ENCODE measurements at places on chromosomes 11 and 22. TPM values are rescaled to one million over a fixed set of nuclear protein-coding genes. Genes with fewer than 3 reads are reported as not detected.
A peak's percentile ranks its signal among the peaks of the same experiment; 100 is the strongest.

GRCh38 chr11:15093432-15093831 is 20.0 kb downstream of the CALCB start:
- no peaks in the 10 kb centered on the region for H3K36me3 ChIP-seq
- no peak overlapping the region for H3K4me3 ChIP-seq
- no peaks in the 10 kb centered on the region for H3K27me3 ChIP-seq
- DNase-seq, result no peak

Gene ATP5MG
- 256 TPM for total RNA-seq

DNA sequence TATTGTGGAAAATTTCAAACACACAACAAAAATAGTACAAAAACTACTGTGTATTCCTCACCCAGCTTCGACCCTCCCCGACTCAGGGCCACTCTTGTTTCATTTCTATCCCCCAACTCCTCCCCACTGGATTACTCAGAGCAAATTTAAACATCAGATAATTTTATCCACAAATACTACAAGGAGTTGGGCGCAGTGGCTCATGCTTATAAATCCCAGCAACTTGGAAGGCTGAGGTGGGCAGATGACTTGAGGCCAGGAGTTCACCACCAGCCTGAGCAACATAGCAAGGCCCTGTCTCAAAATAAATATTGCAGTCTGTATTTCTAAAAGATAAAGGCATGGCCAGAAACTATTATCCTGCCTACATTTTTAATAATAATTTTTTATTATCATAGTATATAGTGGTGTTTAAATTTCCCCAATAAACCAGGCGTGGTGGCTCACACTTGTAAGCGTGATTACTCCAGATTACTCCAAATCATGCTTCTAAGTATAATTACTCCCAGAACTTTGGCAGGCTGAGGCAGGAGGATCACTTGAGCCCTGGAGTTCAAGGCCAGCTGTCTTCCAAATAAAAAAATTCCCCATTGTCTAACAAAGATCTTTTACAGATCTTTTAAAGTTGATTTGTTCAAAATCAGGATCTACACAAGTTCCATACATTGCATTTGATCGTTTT is 39.8 kb downstream of the LRRC32 start:
- no peaks in the 10 kb centered on the region for H3K4me1 ChIP-seq
- H3K27ac ChIP-seq, result no peak overlapping the region
- no peak for DNase-seq
- H3K27me3 ChIP-seq, result peaks cover 9% of the 10 kb centered on the region
- H3K4me3 ChIP-seq, result no peak overlapping the region

GRCh38 chr11:121514432-121515334 is 61.9 kb upstream of the SORL1-AS1 start:
- H3K4me3 ChIP-seq, result no peak overlapping the region
- peaks cover 10% of the 10 kb centered on the region for H3K36me3 ChIP-seq
- H3K4me1 ChIP-seq, result no peaks in the 10 kb centered on the region
- no peaks in the 10 kb centered on the region for H3K27me3 ChIP-seq
- DNase-seq, result no peak
- H3K27ac ChIP-seq, result no peak overlapping the region

Gene DEFB131B
- total RNA-seq, result not detected

DNA sequence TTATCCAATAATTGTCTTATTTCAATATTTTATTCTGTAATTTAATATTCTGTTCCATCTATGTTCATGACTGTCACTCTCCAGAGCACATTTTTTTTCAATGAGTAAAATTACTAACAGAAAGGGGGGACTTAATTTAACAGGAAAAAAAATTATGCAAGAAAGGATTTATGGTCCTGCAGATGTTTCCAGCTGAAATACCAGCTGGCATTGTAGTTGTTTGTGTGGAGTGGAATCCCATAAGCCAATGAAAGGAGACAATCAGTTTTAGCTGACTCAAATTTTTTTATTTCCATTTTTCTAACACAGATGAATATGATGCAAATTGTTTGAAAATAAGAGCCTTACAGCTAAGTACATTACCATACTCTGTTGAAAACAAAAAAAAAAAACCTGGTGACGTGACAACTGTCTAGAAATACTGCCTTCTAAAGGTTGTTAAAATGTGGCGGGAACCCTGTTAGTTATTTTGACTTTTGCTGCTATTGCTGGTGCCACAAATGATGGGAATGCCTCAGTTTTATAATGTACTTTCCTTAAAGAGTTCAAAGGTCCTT is 389.1 kb downstream of the ETS1 start:
- H3K4me1 ChIP-seq, result no peaks in the 10 kb centered on the region
- DNase-seq, result no peak
- H3K36me3 ChIP-seq, result no peaks in the 10 kb centered on the region
- H3K27me3 ChIP-seq, result no peaks in the 10 kb centered on the region
- H3K27ac ChIP-seq, result no peak overlapping the region

Gene UPK3A
- total RNA-seq, result not detected

GRCh38 chr22:38353701-38354100 is 36.5 kb upstream of the CSNK1E start:
- H3K27ac ChIP-seq, result no peak overlapping the region
- no peaks in the 10 kb centered on the region for H3K27me3 ChIP-seq
- no peaks in the 10 kb centered on the region for H3K36me3 ChIP-seq
- no peak for DNase-seq

DNA sequence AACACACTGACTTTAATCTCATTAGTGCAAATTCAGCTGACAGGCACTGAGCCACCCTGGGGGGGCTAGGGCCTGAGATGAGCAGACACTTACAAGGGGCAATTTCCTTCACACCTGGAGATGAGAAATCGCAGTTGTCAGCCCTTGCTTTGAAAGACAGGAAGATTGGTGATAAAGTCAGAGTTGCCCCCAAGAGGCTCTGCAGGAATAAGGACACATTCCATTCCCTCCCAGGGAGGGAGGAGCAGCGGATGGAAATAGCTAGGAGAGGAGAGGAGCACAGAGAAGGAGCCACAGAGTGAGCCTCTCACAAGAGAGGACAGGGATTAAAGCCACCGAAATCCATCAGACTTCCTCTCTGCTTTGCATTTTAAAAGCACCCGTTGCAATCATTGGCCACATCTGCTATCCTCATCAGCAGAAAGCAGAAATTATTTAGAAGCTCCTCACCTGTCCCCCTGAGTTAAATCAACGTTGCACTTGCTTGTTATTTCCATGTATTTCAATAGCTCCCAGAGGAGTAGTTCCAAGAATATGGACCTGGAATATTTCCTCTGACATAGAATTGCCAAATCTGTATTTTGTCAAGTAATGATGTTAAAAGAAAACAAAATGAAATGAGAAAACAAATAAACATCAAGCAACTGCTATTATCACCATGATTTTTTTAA is 213.7 kb downstream of the BARX2 start:
- H3K4me3 ChIP-seq, result no peak overlapping the region
- H3K27ac ChIP-seq, result no peak overlapping the region
- H3K36me3 ChIP-seq, result no peaks in the 10 kb centered on the region

DNA sequence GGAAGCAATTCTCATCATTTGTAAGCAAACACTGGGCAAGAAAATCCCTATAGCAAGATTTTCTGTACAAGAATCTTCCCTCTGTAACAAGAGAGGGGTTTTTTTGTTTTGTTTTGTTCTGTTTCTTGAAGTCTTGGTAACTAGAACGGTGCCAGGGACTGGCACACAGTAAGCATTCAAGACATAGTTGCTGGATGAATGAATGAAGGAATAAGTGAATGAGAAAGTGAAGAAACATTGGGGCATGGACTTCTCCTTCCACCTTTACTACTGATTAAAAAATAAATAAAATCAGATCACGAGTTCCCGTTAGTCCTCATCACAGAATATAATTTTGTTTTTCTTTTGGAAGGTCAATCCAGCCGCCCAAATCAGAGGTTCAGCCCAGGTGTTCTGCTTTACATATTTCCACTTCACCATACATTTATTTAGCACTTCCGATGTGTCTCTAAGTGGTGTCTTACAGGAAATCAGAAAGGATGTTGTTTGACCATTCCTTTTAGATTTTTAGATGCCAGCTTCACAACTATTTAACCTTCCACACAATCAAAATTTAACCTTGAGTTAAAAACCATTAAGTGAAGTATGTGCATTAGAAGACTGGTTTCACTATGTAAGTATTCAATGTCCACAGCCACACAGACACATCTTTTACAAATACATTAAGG is 281.2 kb downstream of the CADM1 start:
- no peak for DNase-seq
- no peaks in the 10 kb centered on the region for H3K36me3 ChIP-seq
- no peaks in the 10 kb centered on the region for H3K4me1 ChIP-seq
- H3K27me3 ChIP-seq, result no peaks in the 10 kb centered on the region
- no peak overlapping the region for H3K4me3 ChIP-seq

Gene KCNJ1
- total RNA-seq, result not detected

Gene TMPRSS4
- total RNA-seq, result 1.7 TPM

GRCh38 chr11:126113515-126113957 is 50.9 kb upstream of the CDON start:
- H3K4me3 ChIP-seq, result no peak overlapping the region
- no peaks in the 10 kb centered on the region for H3K36me3 ChIP-seq
- H3K4me1 ChIP-seq, result peaks cover 53% of the 10 kb centered on the region
- peak; percentile 98 for DNase-seq
- H3K27me3 ChIP-seq, result no peaks in the 10 kb centered on the region
- peak overlapping the region; percentile 59 for H3K27ac ChIP-seq

- H3K4me3 ChIP-seq, result no peak overlapping the region
- H3K36me3 ChIP-seq, result no peaks in the 10 kb centered on the region
- H3K27ac ChIP-seq, result no peak overlapping the region
- H3K4me1 ChIP-seq, result no peaks in the 10 kb centered on the region
These were observed 8.1 kb upstream of the UPK2 start for GRCh38 chr11:118948000-118948399.

DNA sequence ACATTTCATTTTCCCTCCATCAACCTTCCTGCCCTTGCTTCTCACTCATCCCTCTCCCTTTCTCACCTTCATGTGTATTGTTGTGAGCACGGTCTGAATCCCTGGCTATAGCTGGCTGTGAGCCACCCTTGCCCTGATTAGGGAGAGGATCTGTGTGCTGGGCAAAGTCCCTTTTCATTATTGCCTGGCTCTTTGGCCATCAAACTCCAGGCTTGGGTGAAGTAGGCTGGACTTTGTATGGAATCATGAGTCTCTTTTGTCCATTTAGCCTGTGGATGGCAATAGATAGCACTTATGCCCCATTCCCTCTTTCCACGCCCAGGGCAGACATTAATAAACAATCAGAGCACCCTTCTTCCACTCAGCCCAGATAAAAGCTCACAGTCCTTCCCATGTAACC is 6.7 kb downstream of the MYO18B start:
- DNase-seq, result no peak
- no peaks in the 10 kb centered on the region for H3K4me1 ChIP-seq
- H3K27ac ChIP-seq, result no peak overlapping the region
- no peak overlapping the region for H3K4me3 ChIP-seq

DNA sequence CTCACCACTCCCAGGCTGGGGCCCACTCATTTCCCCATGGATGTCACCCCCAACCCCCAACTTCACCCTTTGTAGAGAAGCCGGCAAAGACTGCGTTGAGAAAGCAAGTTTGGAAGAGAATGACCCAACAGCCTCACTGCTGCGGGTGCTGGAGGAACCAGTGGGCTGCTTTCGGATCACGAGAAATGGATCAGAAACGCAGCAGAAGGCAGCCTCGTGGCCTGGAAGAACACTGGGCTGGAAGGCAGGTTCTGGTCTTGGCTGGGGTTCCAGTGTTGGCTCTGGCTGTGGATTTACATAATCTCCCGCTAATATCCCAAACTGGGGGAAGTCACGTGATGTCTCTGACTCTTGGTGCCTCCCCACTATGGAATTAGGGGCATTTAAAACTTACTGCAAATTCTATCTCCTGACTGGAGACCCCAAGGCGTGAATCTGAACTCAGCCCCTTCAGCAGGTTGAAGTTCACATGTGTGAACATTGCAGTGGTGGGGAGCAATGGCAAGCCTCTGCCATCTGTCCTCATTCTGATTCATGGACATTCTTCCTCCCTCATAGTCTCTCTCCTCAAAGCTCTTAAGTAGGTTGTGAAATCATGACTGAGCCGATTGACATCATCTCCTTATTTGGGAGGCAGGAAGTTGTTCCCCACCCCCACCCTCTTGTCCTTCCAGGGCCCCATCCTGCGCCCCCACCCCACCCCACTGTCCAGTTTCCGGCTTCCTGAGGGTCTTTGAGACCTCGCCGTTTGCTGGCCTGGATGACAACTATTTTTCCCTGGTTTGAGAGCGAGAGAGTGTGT is 37.0 kb upstream of the TIMP3 start:
- no peak overlapping the region for H3K4me3 ChIP-seq
- no peak for DNase-seq

DNA sequence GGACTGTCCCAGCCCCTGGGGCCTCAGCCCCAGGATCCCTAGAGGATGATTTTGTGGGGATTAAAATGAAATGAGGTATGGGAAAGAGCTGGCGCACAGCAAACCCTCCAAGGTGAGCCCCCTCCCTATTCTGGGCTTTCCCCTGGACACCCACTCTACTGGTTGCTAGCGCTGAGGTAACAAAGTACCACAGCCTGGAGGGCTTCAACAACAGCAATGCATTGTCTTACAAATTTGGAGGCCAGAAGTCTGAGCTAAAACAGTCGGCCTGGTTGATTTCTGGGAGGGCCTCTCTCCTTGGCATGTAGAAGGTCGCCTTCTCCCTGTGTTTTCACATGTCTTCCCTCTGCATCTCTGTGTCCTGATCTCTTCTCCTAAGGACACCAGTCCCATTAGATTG is 913.6 kb downstream of the NTM start:
- no peaks in the 10 kb centered on the region for H3K4me1 ChIP-seq
- H3K27ac ChIP-seq, result no peak overlapping the region
- DNase-seq, result no peak
- 0 out of 2 replicates have a peak, but pooled peaks cover 15% of the 10 kb centered on the region for H3K27me3 ChIP-seq
- H3K36me3 ChIP-seq, result no peaks in the 10 kb centered on the region
- no peak overlapping the region for H3K4me3 ChIP-seq

DNA sequence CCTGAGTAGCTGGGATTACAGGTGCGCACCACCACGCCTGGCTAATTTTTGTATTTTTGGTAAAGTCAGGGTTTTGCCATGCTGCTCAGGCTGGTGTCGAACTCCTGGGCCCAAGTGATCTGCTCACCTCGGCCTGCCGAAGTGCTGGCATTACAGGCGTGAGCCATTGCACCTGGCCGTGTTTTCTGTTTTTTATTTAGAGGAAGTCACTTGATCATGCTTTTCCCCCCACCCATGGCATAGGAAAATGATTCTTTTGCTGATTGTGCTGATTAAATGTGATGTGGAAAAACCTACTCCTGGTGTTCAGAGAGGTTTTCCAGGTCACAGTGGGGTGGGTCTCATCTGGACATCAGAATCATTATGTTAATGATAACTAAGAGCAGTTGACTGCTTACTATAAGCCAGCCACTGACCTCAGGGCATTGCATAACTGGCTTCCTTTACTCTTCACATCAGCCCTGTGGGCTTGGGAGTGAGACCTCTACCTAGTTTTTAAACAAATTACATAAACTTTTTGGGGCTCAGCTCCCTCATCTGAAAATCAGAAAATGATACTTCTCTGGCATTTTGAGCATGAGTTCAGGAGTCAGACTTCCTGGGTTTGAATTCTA is 71.0 kb downstream of the PTPRJ start:
- no peaks in the 10 kb centered on the region for H3K27me3 ChIP-seq
- no peak overlapping the region for H3K4me3 ChIP-seq
- peak overlapping the region; percentile 89 for H3K27ac ChIP-seq
- no peak for DNase-seq
- H3K4me1 ChIP-seq, result peaks cover 75% of the 10 kb centered on the region
- no peaks in the 10 kb centered on the region for H3K36me3 ChIP-seq

All from PC-3 (cell line).